ENCODE measurements at places on chromosomes 2 and 18.

GRCh38 chr2:218569038-218569431, 396 bp downstream of the CNOT9 start:
- DNase-seq, result peak; percentile 64

- no peak for DNase-seq
These were observed 539.6 kb downstream of the SATB2 start for GRCh38 chr2:198917926-198918720.

DNA sequence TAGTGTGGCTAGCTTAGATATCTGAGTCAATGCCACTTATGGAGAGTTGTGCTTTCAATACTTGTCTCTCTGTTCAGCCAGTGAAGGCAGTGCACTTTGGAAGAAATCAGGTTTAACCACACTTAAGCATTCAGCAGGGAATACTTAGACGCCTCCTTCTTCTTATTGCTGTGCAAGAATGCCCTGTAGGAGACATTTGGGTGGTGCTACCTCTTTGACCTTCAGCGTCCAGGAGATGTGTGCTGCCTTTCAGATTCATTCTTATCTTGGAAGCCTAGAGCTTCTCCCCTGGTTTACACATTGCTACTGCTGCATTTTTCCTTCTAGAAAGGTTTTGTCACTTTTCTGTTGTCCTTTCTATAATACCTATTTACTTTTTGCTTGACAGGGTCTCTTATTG, 350.5 kb downstream of the ARL6IP6 start:
- DNase-seq, result no peak

DNA sequence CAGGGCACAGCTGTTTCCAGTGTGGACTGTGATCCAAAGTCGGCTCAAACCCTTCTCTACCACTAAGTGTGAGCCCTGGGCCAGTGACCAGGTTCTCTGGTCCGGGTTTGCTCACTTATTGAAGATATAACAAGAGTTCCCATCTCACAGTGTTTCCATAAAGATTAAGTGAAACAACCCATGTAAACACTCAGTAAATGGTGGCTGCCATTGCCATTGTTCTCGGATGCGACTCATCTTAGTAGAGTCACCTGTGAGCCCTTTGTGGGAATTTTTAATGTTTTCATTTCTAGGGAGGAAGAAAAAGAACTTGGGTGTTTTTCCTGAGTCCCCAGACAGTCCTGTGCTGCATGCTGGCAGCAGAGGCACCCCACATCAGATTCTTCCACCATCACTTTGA, 53.4 kb downstream of the TPGS2 start:
- DNase-seq, result no peak

DNA sequence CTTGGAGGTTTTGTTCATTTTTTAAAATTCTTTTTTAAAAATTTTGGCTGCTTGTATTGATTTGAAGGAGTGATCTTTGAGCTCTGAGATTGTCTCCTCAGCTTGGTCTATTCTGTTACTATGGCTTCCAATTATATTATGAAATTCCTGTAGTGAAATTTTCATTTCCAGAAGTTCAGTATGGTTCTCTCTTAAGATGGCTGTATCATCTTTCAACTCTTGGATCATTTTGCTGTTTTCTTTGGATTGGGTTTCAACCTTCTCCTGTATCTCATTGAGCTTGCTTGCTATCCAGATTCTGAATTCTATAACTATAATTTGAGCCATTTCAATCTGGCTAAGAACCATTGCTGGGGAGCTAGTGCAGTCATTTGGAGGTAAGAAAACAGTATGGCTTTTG, 270.8 kb upstream of the NT5C1B start:
- no peak for DNase-seq

- DNase-seq, result no peak
These were observed 75.6 kb downstream of the MBP start for GRCh38 chr18:77057006-77057395.

DNA sequence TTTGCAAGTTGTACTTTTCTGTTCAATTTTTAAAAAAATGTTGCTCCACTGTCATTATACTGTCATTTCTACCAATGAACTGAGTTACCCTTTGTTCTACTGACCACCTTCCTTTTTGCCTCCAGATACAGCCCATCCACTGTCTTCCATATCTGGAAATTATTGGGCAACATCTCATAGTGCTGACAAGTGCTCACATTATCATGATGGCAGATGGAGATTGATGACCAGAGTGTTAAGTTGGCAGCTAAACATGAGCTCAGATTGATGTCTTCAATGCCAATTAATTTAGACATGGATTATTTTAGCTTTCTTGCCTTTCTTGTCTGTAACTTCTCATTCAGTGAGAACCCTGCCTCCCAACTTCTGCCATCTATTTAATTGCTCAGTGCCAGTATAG, 76.6 kb downstream of the KIAA1328 start:
- no peak for DNase-seq

GRCh38 chr2:172698041-172698863, 37.4 kb upstream of the RAPGEF4 start:
- DNase-seq, result peak; percentile 13

- DNase-seq, result no peak
These were observed 172.9 kb downstream of the CMPK2 start for GRCh38 chr2:6692819-6693218.

- no peak for DNase-seq
These were observed 181.1 kb upstream of the ACAA2 start for GRCh38 chr18:49994410-49994809.

DNA sequence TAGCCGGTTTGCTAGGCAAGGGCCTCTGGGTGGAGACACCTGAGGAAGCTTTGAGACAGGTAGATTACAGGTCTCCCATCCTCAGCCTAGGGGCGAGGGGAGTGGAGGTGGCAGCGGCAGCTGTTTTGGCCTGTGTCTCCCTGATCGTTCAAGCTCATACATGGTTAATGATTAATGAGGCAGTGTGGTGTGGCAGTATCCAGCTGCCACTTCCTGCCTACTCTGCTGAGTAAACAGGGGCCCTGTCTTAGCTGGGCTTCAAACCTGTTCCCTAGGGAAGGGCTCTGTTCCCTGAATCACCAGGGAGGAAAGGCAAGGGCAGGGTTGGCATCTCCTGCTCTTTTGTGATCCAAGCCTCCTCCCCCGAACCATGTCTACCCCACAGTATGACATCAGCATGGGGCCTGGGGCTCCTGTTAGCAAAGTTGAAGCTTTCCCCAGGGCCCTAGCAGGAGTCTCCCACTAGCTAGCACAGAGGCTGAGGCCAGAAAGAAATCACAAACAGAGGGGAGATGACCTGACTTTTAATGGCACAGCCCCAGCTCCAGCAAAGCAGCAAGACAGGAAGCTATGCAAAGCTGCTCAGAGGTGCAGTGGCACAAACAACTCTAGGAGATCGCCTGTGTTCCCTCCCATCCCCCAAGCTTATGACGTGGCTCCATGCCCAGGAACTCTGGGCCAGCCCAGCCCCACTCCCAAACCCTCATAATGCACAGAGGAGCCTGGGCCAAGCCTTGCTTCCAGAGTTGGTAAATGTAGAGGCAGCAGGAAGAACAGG, 3.7 kb upstream of the TUBA4B start:
- DNase-seq, result peak; percentile 40

GRCh38 chr2:151106805-151107506, 154.7 kb downstream of the RBM43 start:
- DNase-seq, result no peak

DNA sequence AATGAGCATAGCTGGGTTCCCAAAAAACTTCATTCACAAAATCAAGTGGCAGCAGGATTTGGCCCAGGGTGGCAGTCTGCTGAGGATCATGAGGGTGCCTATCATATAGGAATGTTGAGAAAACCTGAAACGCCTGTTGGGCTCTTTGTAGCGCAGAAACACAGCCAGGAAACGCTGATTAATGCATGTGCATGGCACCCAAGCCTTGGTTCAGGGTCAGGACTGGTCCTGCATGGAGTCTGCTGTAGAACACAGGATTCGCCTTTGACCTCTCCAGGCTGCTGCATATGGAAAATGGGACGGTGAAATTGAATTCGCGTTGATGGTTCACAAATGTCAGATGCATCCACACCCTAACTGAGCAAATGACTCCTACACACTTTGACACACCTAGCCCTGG, 227.9 kb upstream of the COPS8 start:
- DNase-seq, result no peak

DNA sequence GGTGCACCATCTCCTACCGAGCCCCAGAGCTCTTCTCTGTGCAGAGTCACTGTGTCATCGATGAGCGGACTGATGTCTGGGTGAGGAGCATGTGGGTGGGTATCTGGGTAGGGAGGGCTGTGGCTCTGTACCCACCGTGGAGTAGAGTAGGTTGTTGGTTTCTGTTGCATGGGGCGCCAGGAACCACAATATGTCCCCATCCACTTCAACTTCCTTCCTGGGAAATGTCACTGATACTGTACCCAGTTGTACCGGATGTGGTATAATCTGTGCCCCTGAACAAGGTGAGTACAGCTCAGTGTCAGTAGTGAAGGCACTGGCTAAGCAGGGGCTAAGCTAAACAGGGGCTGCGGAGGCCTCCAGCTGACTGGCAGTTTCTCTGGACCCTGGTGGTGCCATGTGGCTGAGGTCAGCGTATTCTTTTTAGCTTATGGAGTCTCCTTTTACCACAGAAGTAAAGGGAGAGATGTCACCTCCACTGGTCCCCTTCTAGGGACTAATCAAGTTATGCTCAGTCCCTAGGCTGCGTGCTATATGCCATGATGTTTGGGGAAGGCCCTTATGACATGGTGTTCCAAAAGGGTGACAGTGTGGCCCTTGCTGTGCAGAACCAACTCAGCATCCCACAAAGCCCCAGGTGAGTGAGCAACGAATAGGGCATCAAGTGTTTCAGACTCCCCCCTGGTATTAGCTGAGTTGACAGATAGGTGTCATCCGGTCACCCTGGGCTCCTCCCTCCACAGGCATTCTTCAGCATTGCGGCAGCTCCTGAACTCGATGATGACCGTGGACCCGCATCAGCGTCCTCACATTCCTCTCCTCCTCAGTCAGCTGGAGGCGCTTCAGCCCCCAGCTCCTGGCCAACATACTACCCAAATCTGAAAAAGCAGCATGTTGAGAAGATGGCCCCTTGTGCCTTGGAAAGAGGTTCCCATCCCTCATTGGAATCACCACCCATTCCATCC, 2.7 kb downstream of the STK16 start:
- DNase-seq, result peak; percentile 67

GRCh38 chr2:122378521-122378920, 623.1 kb downstream of the TSN start:
- no peak for DNase-seq

GRCh38 chr2:164363646-164364045, 257.6 kb downstream of the GRB14 start:
- no peak for DNase-seq

DNA sequence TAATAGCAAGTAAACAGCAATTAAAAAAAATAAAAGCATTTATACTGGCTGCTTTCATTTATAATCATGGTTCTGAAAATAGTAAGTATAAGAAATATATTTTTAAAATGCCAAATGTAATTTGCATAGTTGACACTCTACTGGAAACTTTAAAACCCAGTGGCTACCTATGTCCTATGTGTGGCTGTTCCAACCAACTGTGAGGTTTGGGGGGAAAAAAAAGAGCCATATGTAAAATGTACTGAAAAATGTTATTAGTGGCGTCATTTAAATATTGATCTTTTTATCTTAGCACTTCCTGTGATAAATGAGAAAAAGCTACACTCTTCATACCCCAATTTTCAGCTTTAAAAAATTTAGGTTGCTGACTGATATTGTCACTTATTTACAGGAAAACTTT, 270.7 kb downstream of the TCF4 start:
- no peak for DNase-seq

- DNase-seq, result no peak
These were observed 93.3 kb downstream of the HS1BP3 start for GRCh38 chr2:20557635-20558034.

DNA sequence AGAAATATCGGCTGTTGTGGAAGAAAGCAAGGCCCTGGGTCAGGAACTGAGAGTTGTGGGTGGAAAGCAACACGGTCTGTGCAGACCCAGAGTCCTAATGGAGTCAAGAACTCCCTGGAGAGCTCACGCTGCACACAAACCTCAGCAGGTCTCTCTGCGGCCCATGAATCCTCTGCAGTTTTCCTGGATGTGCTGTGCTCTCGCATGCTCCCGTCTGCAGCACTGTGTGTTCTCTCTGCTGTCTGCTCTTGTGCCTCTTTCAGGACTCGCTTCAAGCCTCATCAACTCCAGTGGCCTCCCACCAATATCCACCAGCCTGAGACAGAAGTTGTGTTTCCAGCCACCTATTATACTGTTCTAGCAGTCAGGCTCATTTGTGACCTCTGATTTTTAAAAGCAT, 24.3 kb downstream of the RNU4ATAC start:
- no peak for DNase-seq

DNA sequence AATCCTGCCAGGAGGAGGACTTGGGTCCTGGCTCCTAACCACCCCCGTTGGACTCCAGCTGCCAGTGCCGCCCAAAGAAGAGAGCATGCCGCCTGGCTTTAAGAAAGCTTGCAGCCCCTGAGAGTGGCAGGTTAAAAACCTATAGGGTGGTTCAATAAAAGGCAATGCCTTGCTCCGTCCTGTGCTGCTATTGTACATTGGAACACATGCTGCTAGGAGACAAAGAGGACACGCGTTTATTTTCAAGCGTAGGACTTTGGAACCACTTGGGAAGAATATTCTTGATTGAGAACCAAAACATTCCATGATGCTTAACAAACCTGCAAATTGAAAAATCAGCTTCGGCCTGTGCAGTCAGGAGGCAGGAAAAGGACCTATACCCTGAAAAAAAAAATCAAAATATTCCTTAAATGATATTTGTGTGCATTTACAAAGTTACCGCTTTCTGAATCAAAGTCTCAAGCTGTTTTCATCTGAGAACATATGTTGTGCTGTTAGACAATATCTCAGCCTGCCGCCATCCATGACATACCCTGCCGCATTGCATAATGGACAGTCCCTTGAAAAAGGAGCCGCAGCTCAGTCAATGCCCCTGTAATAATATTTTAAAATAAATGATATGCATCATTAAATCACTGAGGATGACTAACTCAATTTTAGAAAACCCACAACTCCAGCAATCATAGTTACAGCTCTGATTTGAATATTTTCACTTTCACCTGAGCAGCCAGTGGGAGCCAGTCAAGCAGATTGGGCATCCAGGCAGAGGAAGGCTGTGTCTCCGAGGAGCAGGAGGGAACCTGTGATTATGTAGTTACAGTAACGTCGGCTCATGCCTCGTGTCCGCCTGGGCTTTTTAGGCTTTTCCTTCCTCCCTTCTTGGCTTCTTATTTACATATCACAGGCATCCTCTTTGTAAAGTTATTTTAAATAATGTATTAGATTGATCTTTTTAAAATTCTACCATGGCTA, 805.6 kb upstream of the FANCL start:
- DNase-seq, result no peak

- no peak for DNase-seq
These were observed 246.7 kb downstream of the BABAM2 start for GRCh38 chr2:28137221-28137620.

DNA sequence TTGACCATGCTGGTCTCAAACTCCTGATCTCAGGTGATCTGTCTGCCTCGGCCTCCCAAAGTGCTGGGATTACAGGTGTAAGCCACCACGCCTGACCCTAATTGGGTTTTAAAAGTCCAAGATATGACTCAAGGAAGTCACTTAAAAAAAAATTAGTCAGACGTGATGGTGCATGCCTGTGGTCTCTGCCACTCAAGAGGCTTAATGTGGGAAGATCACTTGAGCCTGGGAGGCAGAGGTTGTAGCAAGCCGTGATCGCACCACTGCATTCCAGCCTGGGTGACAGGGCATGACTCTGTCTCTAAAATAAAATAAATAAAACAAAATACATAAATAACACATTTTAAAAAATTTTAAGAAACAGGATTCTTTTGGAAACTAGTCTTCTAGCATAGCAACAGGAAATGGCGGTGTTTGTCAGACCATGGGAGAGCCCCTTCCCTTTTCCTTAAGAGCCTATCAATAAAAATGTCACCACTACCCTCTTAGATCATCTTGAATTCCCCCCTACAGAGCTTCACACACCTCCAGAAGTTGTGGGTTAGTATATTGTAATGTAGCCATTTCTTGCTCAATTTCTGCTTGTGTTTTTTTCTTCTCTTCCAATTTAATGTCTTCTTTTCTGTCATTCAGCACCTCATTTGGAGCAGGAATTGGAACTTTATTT, 20.1 kb downstream of the SFT2D3 start:
- DNase-seq, result no peak
